ENCODE measurements at places on chromosomes 4 and X.

DNA sequence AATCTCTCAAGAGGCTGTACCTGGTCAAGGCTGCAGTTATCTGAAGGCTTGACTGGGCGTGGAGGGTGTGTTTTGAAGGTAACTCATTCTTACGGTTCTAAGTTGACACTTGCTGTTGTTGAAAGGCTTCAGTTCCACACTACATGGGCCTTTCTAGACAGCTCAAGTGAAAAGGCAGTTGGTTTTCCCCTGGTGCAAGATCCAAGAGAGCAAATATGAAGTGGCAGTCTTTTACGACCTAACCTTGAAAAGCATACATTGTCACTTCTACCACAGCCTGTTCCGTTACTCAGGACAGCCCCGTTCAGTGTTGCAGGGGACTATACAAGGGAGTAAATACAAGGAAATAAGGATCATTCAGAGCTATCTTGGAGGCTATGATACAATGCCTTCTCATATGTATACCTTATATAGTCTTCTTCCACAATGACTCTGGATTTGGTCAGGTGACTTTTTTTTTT lies 46.2 kb downstream of the PDS5A start:
- peak; percentile 63 for DNase-seq

DNA sequence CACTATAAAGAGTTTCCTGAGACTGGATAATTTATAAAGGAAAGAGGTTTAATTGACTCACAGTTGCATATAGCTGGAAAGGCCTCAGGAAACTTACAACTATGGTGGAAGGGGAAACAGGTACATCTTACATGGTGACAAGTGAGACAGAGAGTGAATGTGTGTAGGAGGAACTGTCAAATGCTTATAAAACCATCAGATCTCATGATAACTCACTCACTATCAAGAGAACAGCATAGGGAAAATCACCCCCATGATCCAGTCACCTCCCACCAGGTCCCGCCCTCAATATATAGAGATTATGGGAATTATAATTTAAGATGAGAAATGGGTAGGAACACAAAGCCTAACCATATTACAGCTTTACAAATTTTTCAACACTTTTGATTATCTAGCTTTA lies 266.0 kb downstream of the DTHD1 start:
- no peak for DNase-seq

- no peak for DNase-seq
Observed at GRCh38 chr4:87832669-87833068, at the start of gene MEPE. Gene MEPE (plus strand): TSS chr4:87832969. CDS start chr4:87834715, 1,746 bp downstream.

- DNase-seq: peak; percentile 26
Observed at GRCh38 chr4:14800977-14801376, 201.3 kb upstream of the CPEB2 start.

DNA sequence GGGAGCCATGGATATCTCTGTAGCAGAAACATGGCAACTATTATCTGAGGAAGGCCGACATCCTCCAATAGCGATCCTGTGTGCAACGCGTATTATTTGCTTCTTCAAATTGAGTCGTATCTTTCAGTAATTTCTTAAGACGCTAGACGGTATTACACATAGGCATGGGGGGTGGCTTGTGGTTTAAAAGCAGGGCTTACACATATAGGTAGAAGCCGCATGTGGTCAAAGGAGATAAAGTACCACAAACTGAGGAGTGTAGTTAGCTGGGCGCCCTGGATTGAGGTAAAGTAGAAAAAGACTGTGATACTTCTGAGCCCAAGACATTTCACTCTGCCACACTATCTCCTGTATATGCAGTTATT lies 94.6 kb downstream of the SORBS2 start:
- no peak for DNase-seq

DNA sequence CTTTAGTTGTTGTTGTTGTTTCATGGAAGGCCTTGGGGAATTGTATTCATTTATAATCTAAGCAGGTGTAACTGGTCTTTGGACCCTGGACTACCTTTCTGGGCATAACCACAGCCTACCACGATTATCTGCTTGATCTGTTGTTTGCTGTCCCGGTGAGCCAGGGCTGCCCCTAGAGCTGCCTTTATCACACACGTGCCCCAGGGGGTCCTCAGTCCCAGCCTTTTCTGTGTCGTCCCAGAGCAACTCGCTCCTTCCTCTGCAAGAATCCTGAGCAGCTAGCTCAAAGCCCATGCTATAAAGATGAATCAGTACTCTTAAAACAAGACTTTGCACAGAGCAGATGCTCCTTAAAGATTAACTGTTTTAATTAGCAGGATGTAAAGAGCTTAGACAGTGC lies 273.2 kb downstream of the EVC2 start:
- DNase-seq: no peak

- DNase-seq: no peak
Observed at GRCh38 chrX:18677161-18677869, 5.4 kb upstream of the RS1 start.

DNA sequence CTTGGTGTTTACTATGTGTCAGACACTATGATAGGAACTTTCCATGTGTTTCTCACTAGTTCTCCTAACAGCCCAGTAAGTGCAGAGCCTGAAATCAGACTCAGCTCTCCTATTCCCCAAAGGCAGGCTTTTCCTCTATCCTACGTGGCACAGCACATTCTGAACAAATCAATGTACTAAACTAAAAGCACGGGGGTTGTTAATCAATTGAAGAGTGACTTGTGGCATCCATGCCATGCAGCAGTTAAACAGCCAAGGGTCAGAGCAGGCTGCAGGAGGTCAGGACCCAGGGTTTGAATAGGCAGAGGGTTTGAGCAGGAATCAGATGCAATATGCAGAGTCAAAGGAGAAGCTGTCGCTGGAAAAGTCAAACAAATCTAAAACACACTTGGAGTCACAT lies 289.7 kb upstream of the LDB2 start:
- no peak for DNase-seq
